Lower lobe of right lung (tissue), 2 donors: ENCODE measurements at places on chromosomes 5 and 9.

DNA sequence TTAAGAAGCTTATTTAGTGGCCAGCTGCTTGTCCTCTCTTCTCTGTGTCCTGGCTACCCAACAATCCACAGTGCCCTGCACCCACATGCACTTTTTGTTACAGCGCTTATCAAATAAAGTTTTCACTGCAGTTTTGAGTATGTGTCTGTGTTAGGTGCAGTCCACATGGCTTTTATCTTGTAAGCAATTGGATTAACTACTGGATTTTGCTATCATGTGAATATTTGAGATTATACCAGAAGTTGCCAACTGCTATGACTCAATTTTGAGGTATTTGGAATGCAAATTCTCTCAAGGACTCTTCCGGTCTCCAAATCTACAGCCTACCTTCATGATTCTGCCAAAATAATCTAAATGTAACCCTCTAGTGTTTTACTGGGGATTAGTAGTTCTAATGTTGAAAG is 690.2 kb downstream of the NR2F1-AS1 start:
- DNase-seq = no peak

DNA sequence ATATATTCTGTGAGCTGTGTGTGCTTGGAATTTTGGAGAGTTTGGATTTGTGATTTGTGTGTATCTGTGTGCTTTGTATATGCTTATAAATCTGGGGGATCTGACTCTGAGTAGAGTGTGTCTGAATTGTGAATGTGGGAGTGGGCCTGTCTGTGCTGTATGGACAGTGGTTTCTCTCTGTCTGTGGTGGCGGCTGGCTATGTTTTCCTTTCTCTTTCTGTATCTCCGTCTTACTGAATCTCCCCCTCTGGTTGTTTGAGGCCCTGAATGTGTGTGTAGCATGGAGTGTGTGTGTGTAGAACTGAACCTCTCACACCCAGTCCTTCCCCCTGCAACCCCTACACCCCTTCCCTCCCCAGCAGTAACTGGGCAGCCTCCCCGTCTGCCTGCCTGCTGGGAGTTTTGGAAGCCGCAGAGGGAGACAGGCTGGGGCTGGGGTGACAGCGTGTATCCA is 4.7 kb downstream of the CXXC5 start:
- no peak for DNase-seq

- DNase-seq = peak; percentile 69
Measured at GRCh38 chr9:33025572-33026342, 684 bp downstream of the DNAJA1 start.

DNA sequence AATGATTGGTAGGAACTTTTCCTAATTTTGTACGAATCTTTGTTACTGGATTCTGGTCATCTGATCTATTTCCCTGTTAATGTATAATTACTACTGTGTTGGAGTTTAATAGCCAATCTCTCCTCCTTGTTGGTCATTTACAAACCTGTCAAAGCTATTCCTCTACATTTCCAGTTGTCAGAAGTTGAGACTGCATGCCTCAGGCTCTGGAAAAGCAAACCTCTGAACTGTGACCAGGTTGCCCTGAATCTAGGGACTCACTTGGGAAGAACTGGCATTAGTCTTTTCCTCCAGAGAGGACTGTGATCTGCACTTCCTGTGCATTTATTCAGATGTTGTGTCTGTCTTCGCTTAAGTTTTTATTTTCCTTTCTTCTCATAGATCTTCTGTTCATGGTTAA is 16.1 kb downstream of the PDLIM4 start:
- DNase-seq = no peak

DNA sequence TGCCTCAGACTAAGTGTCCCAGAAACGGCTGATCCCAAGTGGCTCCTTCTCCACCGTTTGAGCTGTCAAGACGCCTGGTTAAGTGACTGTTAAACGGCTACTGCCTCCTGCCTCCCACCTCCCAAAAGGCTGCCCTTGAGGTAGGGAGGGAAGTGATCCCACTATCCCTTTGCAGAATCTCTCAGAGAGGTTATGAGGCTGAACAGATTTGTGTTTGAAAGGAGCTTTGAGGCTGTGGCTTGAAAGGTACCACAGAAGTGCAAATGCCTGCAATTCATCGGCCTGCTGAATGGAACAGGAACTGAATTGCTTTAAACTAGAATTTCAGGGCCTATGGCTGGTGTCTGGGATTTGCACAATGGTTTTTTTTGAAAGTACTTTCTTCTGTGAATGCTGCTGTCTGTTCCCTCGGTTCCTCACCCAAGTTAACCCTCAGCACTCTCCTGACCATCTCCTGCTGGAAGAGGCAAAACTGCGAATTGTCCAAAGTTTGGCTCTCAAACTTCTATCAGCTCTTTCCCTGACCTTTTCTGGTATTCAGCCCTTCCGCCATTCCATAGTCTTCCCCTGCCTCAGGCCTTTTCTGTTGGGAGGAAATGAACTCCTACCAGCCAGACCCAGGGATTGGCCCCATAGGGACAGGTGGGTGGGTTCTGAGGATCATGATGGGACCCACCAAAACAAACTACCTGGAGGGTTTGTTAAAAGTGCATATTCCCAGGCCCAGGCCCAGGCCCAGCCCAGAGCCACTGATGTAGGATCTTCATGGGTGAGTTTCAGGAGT is 453.3 kb downstream of the KDM4C start:
- DNase-seq = no peak

- DNase-seq = no peak
Measured at GRCh38 chr9:69431777-69432176, 106.8 kb downstream of the ENTREP1 start.

GRCh38 chr5:142167458-142167857 is 58.9 kb downstream of the NDFIP1 start:
- no peak for DNase-seq

- DNase-seq = peak; percentile 63
Measured at GRCh38 chr5:172106511-172107356, 81.3 kb downstream of the STK10 start.

GRCh38 chr9:13805546-13805945 is 508.4 kb downstream of the NFIB start:
- no peak for DNase-seq

GRCh38 chr9:129485145-129485774 is 135.6 kb downstream of the C9orf50 start:
- DNase-seq = no peak

GRCh38 chr9:38047301-38048251 is 21.5 kb downstream of the SHB start:
- peak; percentile 75 for DNase-seq

DNA sequence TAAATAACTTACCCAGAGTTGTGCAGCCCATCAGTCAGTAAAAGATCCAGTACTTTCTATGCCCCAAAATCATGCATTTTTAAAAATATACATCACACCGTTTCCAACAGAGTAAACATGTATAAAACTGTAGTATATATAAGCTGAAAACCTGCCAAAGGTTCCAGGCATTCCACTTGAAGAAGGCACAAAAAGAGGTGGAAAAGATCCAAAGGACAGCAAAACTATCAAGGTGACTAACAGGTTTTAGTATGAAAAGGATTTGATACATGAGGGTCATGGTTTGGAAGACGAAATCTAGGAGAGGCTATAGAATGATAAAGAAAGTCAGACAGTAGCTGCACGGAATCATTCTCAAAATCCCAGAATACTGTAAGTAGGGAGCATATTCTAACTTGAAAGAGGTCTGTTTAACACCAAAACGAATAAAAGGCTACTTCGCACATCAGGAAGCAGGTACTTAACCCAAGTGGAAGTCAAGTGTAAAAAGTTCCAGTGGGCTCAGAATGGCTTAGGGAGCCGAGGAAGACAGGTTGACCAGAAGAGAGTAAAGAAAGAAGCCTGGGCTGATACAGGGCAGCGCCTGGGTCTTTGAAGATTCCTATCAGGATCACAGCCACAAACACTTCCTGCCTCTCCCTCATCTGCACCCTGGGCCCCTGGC is 207.2 kb downstream of the ADAMTS12 start:
- DNase-seq = no peak

GRCh38 chr5:3345195-3345594 is 250.4 kb upstream of the IRX1 start:
- no peak for DNase-seq

- DNase-seq = no peak
Measured at GRCh38 chr9:13149454-13149853, 130.0 kb downstream of the MPDZ start.

DNA sequence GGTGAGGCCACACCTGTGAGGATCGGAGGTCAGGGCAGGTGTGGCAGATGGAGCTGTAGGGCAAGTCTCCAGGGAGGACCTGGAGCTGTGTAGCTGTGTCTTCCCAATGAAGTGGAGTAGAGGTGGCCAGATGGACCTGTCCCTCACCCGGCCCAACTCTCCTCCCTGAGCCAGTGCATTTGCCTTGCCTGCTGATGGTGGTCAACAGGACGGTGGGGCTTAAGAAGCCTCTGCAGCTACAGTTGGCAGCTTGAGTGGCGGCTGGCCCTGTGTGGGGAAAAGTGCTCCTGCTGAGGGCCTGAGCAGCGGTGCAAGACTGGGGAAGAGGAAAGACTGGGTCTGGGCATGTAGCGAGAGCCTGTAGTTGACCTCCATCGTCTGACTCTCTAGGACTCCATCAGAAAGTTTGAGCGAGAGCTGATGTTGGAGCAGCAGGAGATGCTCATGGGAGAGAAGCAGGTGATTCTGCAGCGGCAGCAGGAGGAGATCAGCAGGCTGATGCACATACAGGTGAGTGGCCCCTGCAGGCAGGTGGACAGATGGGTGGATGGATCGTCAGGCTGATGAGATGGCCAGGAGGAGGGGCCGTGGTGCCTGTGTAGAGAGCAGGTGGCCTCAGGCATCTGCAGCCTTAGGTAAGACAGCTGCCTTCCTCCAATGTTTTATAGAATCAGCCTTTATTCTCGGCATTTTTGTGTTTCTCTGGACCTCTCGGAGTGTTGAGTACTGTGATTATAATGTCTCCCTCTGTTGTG is 24.9 kb downstream of the PITX1 start:
- no peak for DNase-seq

GRCh38 chr5:54087436-54087835 is 222.9 kb downstream of the ARL15 start:
- DNase-seq = no peak

DNA sequence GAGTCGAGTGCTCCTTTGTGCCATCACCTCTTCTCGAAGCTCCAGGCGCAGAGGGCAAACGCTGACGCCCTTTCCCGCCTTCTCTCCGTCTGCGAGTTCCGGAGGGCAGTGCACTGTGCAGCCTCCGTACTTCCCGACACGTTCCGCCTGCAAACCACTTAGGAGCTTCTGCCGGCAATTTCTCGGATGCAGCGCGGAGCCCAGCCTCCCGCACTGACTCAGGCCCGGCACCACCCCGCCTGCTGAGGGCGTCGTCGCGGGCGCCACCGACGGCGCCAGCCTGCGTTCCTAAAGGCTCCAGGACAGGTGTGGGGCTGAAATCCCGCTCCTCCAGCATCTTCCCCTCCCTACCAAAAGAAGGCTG is 9.3 kb upstream of the TRIM36 start:
- DNase-seq = no peak

GRCh38 chr5:32259033-32259432 is 53.7 kb downstream of the MTMR12 start:
- DNase-seq = no peak

- DNase-seq = peak; percentile 86
Measured at GRCh38 chr9:134403682-134404301, 77.5 kb downstream of the RXRA start.

GRCh38 chr5:173806270-173807035 is 81.7 kb upstream of the CPEB4 start:
- no peak for DNase-seq
